Mesendoderm (in vitro differentiated cells): ENCODE measurements at places on chromosomes 5 and 9.

- no peak for DNase-seq
These were observed 1099.7 kb downstream of the DTWD2 start for GRCh38 chr5:117888688-117889087.

DNA sequence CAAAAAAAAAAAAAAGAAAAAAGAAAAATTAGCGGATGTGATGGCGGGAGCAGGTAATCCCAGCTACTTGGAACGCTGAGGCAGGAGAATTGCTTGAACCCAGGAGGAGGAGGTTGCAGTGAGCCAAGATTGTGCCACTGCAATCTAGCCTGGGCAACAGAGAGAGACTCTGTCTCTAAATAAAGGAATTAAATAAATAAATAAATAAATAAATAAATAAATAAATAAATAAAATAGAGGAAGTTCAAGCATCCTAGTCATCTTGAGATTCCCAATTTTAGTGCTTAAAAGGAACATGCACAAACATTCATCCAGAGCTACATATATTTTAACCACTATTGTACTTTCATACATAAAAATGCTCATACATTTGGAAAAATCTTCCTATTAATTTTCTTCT is 61.2 kb upstream of the GABRA1 start:
- DNase-seq = no peak

- DNase-seq = no peak
These were observed 124.4 kb upstream of the ABCA1 start for GRCh38 chr9:105052346-105052745.

- DNase-seq = no peak
These were observed 315.0 kb downstream of the EDIL3 start for GRCh38 chr5:84069608-84070179.

- peak; percentile 60 for DNase-seq
These were observed 23.4 kb downstream of the MEGF10 start for GRCh38 chr5:127313847-127314473.

GRCh38 chr9:133861086-133861485 is 122.9 kb upstream of the SARDH start:
- DNase-seq = no peak

- DNase-seq = no peak
These were observed 11.3 kb upstream of the ACSL6 start for GRCh38 chr5:132022737-132023136.

GRCh38 chr5:135335031-135335828 is 63.8 kb downstream of the MACROH2A1 start:
- no peak for DNase-seq

- DNase-seq = peak; percentile 33
These were observed 24.8 kb upstream of the PDCD1LG2 start for GRCh38 chr9:5485378-5486085.

GRCh38 chr9:115845648-115846312 is 307.8 kb upstream of the PAPPA start:
- DNase-seq = peak; percentile 37

DNA sequence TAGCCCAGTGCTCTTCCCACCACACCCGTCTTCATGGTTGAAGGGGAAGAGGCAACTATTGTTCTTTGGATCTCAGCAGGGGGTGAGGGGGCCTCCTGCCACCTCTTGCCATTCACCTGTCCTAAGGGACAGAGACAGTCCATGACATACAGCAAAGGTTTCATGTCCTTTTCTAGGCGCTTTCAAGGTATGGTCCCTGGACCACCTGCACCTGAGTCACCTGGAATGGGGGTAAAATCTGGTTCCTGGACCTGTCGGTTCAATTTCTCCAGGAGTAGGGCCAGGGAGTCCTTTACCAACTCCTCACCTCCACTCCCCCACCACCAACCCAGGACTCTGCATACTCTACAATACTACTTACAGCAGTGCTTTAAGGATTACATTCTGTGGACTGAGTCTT is 33.5 kb upstream of the SAP30L start:
- no peak for DNase-seq
